ENCODE measurements at places on chromosomes 2 and 18. TPM values are rescaled to one million over a fixed set of nuclear protein-coding genes. Genes with fewer than 3 reads are reported as not detected.
A peak's percentile ranks its signal among the peaks of the same experiment; 100 is the strongest.

The TRIM54 gene
- total RNA-seq: 16.8 TPM

The ARHGAP15 gene
- 10.5 TPM for total RNA-seq

The AGFG1 gene
- total RNA-seq: 63.3 TPM

The SPR gene
- 71.3 TPM for total RNA-seq

DNA sequence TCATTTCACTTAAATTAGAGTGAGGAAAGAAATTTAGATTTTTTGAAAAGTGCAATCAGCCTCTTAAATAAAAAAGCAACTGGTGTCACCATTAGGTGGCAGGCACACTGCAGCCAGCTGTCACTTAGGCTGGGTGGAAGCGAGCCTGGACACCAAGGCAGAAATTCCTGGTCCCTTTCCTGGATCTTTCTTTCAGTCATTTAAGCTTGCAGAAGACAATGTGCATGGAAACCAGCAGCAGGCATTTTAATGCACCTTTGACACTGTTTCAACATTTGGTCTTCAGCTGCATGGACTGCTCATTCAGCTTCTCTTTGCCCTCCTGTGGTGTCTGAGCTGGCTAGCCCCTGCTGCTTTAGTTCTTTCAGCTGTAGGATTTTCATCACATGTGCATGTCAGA lies 61.0 kb downstream of the AQP4 start:
- DNase-seq: peak; percentile 54

GRCh38 chr2:241132538-241133435 lies 16.5 kb downstream of the PASK start:
- no peak for DNase-seq

DNA sequence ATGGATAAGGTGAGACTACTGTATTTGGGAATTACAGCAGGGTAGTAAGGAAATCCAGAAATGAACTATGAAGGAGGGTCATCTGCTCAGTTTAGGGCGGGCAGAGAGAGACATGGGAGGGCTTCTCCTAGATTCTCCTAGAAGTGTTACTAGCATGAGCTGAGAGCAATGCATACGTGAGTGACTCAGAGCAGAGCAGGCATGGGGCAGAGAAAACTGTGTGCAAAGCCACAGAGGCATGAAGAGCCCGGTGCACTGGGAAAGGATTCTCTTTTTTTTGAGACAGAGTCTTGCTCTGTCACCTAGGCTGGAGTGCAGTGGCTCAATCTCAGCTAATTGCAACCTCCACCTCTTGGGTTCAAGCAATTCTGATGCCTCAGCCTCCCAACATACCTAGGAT lies 116.2 kb downstream of the SOCS6 start:
- no peak for DNase-seq

Data from adrenal gland (tissue), 19 donors.